ENCODE measurements at places on chromosomes 12 and 14. TPM values are rescaled to one million over a fixed set of nuclear protein-coding genes. Genes with fewer than 3 reads are reported as not detected.
A peak's percentile ranks its signal among the peaks of the same experiment; 100 is the strongest.

Gene SLC10A1
- not detected for total RNA-seq

DNA sequence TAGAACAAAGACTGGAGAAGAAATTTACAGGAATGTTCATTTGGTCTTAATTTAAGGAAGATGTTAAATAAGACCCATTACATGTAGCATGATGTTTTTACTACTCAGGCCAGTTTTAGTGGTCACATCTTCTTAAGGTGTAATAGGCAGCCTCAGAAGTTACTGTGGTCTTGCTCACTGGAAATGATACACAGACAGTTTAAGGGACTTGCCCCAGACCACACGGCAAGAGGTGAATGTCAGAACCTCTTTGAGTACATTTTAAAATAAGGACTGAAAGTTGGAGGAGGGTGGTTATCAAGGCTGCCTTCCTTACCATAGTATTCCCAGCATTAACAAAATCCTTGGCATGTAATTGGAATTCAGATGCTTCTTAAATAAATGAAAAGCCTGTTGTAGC, 37.9 kb downstream of the LRRK2 start:
- no peaks in the 10 kb centered on the region for H3K4me1 ChIP-seq
- no peak for DNase-seq
- H3K36me3 ChIP-seq = no peaks in the 10 kb centered on the region
- H3K27me3 ChIP-seq = no peaks in the 10 kb centered on the region
- H3K4me3 ChIP-seq = no peak overlapping the region
- no peak overlapping the region for H3K27ac ChIP-seq

DNA sequence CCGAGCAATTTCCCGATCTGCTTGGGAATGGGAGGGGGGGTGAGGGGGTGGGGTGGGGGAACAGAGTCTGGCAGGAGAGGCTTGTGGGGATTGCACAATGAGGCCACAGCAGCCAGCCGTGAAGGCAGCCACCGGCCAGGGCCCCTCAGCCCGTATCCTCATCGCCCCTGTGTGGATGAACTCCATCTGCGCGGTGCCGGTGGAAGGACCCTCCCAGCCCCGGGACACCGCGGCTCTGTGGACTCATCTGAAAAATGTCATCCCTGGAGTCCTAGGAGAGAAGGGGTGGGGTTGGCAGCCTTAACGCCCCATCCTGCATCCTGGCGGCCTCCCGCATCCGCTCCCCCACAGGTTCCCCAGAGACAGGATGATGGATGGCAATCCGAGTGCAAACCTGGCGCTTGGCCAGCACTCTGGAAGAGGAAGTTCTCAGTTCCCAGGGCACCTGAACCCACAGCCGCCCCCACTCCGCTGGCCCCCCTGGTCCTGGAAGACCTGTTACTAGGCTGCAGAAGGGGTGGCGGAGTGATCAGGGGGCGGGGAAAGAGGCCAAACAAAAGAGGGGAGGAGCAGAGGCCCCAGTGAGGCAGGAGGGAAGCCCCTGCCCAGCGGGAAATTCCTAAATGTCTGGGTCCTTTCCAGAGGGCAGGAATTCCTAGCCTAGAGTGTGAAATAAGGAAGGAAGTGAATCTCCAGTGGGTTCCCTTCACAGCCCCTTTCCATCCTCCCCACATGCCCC, 1.2 kb upstream of the TNFAIP2 start:
- peaks cover 65% of the 10 kb centered on the region for H3K4me1 ChIP-seq
- H3K27ac ChIP-seq = peak overlapping the region; percentile 93
- H3K4me3 ChIP-seq = no peak overlapping the region
- DNase-seq = peak; percentile 86

Gene USP15
- 57.4 TPM for total RNA-seq

DNA sequence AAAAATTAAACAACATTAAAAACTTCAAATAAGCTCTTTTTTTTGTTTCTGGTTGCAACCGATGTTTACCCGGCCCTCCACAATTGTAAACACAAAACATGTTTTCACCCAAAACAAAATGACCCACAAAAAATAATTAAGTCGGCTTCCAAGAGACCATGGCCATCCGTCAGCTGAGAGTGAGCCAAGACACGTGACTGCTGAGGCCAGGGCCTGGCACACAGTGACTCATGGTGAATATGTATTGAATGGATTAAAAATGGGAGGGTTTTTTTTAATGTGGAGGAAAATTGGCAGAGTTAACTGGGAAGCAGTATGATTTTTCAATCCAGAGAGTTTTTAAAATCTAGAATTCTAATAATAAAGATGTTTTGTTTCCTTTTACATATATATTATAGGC, 13.8 kb upstream of the CPNE8 start:
- H3K27ac ChIP-seq = no peak overlapping the region
- no peak overlapping the region for H3K4me3 ChIP-seq
- no peaks in the 10 kb centered on the region for H3K4me1 ChIP-seq
- no peaks in the 10 kb centered on the region for H3K36me3 ChIP-seq
- no peak for DNase-seq

- DNase-seq = no peak
- H3K36me3 ChIP-seq = no peaks in the 10 kb centered on the region
- no peaks in the 10 kb centered on the region for H3K4me1 ChIP-seq
- no peak overlapping the region for H3K4me3 ChIP-seq
Measured at GRCh38 chr12:95881331-95881955, 22.7 kb downstream of the SNRPF start.

Data from body of pancreas (tissue), 4 donors.